CD4-positive, alpha-beta T cell treated with Interleukin-17A for 4 hours (primary cell): ENCODE measurements at places on chromosomes 11 and 22.
A peak's percentile ranks its signal among the peaks of the same experiment; 100 is the strongest.

DNA sequence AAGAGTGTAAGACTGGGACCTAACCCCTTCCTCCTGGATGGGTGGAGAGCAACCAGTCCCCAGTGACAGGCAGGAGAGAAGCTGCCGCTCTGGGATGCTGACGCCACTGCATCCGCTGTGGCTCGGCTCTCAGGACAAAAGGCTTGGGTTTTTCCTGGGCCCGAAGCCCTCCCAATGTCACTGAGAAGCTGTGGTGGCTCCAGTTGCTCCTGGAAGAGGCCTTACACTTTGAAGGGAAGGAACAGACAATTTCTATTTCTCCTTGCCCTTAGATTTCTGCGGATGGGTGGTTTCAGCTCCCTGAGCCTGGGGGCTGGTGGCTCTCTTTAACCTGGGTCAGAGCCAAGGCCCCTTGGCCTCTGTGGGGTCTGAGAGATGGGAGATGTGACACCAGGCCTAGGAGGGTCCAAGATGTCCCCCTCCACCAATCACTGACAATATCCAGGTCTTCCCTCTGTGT, 21.4 kb downstream of the TPBGL start:
- no peak for DNase-seq

GRCh38 chr11:77130763-77131513, 2.9 kb downstream of the MYO7A start:
- DNase-seq, result no peak

DNA sequence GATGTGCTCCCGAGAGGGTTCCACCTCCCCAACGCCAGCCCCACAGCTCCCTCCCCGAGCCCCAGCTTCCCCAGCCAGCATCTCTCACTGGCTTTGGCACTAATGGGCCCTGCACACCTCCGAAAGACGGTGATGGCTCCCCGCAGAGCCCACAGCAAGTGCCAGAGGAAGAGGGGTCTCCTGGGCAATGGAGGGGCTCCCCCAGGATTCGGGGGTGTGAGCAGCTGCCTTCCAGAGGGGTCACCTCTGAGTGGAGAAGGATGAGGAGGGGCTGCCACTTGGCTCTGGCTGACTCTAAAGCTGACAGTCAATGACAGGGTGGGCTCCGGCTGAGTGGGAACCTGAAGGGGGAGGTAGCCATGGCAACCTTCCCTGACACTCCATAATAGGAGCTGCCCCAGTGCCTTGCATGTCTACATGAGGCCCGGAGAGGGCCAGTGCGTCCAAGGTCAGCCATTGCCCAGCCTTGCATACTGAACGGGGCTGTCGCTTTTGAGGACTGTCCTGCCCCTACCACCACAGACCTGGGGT, 98.6 kb upstream of the SYT13 start:
- DNase-seq, result no peak

GRCh38 chr11:120751550-120751949, 240.0 kb downstream of the GRIK4 start:
- DNase-seq, result no peak

DNA sequence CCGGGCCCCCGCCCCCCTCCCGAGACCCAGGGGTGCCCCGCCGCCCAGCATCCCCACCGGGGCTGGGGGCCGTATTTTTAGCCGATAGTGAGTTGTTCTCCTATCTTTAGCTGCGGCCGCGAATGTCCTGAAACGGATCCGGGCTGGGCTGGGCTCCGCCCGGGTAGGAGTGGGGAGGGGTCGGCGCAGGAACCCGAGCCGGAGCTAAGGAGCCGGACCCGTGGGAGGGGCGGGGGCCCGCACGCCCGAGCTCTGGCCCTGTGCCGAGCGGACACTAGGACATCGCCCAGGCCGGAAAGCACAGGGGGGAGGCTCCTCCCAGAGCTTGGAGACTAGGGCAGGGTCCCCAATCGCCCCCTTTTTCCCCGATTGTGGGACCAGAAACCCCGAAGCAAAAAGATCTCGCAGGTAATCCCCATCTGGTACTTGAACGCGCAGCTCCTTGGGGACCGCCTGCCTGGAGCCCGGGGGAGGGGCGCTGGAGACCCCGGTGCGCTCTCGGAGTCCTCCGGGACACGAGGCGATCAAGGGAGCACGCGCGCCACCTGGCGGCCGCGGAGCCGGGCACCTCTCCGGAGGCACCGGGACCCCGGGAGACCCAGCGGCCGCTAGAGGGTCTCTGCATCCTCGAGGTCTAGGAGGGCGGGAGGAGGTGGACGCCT, 669 bp downstream of the CDC42EP2 start:
- peak; percentile 89 for DNase-seq

DNA sequence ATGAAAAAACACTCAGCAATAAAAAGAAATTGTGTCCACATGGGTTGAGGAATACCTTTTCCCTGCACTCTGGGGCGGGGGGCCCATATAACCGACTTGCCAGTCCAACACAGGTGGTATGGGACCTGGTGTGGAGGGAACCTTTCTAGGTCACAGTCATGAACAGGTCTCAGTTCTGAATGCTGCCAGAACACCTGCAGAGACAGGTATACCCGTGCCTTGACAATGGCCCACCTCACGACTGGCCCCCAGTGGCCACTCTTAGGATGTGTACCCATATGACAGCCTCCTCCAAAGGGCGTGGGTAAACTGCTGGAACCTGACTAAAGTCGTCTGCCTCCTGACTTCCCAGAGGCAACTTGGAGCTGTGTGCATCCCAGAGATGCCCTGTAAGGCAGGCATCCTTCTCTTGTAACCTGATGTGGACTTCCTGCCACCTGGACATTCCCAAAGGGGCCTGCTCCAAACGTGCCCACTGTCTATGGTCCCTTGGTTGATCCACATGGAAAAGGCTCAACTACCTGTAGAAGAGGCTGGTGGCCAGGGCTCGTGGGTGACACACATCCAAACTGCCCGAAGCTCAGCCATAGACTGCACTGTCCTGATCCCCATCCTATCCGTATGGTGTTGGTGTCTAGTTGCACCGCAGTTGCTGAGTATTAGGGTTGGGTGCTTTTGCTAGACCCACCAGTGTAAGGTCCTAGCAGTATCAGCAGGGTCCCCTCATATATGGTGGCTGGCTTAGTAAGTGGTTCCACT, 859.3 kb downstream of the BRD1 start:
- peak; percentile 10 for DNase-seq

- peak; percentile 66 for DNase-seq
These were observed 80.8 kb downstream of the ZC3H12C start for GRCh38 chr11:110173811-110174644.

DNA sequence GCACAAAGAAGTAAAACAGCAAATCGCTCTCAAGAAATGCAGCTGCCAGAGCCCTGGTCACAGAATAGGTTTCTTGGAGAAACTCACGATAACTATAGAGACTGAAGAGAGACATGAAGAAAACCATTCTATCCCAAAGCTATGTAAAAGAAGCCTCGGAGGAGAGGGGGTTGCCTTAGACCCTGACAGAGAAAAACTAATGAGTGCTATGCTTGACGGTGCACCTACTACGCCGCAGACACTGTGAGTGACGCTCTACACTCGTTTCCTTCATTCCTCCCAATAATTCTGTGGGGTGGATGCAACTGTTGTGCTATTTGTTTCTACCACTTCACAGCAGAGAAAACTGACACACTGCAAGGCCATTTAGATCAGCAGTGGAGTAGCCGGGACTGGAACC, 121.8 kb downstream of the ETS1 start:
- no peak for DNase-seq

- DNase-seq, result no peak
These were observed 14.7 kb downstream of the SSH3 start for GRCh38 chr11:67317888-67318555.

DNA sequence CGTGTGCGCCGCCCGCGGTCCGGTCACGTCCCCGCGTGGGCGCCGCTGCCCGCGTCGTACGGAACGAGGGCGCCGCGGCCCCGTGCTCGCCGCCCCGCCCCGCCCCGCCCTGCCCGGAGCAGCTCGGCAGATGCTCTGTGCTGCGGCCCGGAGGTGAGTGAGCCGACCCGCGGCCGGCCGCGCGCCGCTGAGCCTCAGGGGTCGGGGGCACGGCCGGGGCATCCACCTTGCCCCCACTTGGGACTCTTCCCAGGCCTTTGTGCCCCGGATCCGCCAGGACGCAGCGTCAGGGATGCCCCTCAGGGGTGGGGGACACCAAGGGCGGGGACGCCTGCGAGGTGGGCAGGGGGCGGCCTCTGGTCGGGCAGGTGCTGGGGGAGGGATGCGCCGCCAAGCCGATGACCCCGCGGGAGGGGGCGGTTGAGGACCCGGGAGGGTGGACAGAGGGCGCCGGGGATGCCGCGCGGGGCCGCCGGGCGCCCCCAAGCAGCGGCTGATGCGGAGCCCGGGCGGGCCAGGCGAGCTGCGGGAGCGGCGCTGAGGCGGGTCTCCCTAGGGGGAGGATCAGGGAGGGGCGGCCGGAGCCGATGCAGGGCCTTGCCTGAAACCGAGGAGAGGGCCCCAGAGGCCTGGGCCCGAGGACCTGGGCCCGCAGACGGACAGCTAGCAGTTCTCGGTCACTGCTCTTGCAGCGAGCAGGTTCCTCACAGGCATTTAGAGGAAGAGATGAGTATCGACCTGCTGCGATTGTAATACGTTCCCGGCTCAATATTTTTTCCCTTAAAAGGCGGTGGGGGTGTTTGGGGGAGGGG, at the start of gene GNAZ:
Gene GNAZ, plus strand, starts transcription at position 102 of the 812 bp plus-strand sequence. CDS start 25,177 bp downstream, outside the sequence.
- peak; percentile 16 for DNase-seq

GRCh38 chr11:8204596-8204995, 35.8 kb upstream of the RIC3 start:
- no peak for DNase-seq

GRCh38 chr22:44329179-44329796, 16.5 kb upstream of the SHISAL1 start:
- no peak for DNase-seq

DNA sequence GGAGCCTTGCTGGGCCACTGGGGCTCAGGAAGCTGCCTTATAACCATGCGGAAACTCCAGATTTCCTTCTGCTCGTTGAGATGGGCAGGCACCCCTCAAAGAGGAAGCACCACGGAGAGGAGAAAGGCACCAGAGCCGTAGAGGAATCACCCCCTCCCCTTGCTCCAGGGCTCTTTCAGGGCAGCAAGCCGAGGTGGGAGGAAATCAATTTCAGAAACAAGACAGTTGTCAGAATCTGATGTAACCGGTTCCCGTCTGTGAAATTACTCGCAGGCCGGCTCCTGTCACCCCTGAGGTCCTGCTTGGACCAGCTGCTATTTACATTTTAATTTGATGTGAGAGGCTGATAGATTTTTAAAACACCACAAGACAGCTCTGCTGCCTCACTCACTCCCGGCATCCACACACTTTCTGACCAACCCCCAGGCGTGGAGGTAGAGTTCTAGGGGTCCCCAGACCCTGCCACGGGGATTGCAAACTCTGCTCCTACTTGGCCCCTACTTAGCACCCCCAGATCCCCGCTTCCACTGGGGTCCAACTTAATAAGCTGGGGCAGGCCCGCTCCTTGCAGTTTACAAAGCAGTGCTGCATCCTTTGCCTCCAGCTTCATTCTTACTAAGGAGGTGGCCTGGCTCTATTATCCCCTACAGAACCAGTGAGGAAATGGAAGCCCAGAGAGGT, 162.5 kb downstream of the CEP164 start:
- DNase-seq, result no peak

DNA sequence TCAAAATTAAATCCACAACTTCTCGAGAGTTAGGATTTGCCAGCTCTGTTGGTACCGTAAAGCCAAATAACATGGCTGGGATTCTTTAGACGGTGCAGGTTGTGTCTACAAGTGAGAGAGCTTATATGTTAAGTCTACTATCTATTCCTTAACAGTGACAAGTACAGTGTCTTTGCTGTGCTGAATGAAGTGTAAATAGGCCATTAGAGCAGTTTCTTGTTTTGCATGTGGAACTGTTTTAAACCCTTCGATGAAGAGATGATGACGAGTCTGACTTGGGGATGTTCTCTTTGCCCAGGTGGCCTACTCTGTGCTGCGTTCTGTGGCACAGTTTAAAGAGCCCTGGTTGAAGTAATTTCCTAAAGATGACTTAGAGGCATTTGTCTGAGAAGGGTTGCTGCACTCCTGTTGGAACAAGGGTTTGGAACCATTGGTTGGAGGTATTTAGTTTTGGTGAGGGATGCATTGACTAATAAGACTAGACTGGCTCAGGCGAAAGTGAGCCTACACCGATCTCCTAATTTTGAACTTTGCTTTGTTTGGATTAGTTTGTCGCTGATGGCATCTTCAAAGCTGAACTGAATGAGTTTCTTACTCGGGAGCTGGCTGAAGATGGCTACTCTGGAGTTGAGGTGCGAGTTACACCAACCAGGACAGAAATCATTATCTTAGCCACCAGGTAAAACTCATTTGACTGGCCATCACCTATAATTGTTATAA, 988 bp downstream of the RPS3 start:
- no peak for DNase-seq

DNA sequence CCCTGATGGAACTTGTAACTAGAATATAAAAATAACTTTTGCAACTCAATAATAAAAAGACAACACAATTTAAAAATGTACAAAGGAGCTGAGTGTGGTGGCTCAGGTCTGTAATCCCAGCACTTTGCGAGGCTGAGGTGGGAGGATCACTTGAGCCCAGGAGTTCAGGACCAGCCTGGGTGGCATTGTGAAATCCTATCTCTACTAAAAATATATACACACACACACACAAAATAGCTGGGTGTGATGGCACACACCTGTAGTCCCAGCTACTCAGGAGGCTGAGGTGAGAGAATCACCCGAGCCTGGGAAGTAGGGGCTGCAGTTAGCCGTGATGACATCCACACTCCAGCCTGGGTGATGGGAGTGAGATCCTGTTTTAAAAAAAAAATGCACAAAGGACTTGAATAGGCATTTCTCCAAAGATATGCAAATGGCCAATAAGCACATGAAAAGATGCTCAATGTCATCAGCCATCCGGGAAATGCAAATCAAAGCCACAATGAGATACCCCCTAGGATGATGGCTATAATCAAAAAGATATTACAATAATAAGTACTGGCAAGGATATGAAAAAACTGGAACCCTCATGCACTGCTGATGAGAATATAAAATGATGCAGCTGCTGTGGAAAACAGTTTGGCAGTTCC, 59.8 kb upstream of the SEPTIN5 start:
- no peak for DNase-seq

GRCh38 chr11:71255800-71256479, 3.6 kb upstream of the SHANK2 start:
- no peak for DNase-seq

GRCh38 chr11:87462171-87462570, 424.4 kb downstream of the TMEM135 start:
- no peak for DNase-seq

DNA sequence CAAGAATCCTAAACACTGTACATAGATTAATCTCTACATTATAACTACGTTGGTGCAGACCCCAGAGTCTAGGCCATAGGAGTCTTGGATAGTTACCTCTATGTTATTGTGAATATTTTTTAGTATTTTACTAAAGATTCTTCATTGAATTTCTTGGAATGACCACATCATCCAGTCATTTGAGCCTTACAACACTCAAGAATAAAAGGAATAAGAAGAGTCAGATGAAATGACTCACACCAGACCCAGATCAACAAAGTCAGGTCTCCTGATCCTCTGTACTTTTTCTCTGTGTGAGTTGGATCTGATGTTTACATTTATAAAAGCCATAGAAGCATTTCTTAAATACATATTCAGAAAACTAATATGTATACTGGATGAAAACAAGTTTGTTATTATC, 179.2 kb upstream of the ARHGAP20 start:
- no peak for DNase-seq

- no peak for DNase-seq
These were observed 51.0 kb upstream of the CSNK2A3 start for GRCh38 chr11:11403763-11404725.
